ENCODE measurements at places on chromosomes 7 and 10. TPM values are rescaled to one million over a fixed set of nuclear protein-coding genes. Genes with fewer than 3 reads are reported as not detected.

HOXA6 gene
- 0.42 TPM for total RNA-seq

PNLIPRP2 gene
- not detected for total RNA-seq

PLAC9 gene
- 5.3 TPM for total RNA-seq

CALML3 gene
- not detected for total RNA-seq

H2BK1 gene
- not detected for total RNA-seq

BMPER gene
- total RNA-seq = 0.46 TPM

CRHR2 gene
- not detected for total RNA-seq

LRIT1 gene
- not detected for total RNA-seq

PHKG1 gene
- total RNA-seq = 0.59 TPM

SLIT1 gene
- total RNA-seq = 0.04 TPM

CFAP43 gene
- 0.07 TPM for total RNA-seq

FRMPD2 gene
- total RNA-seq = not detected

SCART1 gene
- 0.73 TPM for total RNA-seq

POLR2J2 gene
- total RNA-seq = 1.7 TPM

NANOS1 gene
- total RNA-seq = 0.11 TPM

GJC3 gene
- total RNA-seq = not detected

TFEC gene
- total RNA-seq = 15.4 TPM

MNX1 gene
- not detected for total RNA-seq

ABCA13 gene
- total RNA-seq = not detected

CCAR1 gene
- 40.4 TPM for total RNA-seq

NYAP1 gene
- total RNA-seq = 4.2 TPM

RBP4 gene
- not detected for total RNA-seq

CYP3A5 gene
- total RNA-seq = not detected

OR6V1 gene
- not detected for total RNA-seq

PAX4 gene
- total RNA-seq = not detected

PBLD gene
- 3.0 TPM for total RNA-seq

SKIDA1 gene
- 0.46 TPM for total RNA-seq

ITPRID1 gene
- not detected for total RNA-seq

VWDE gene
- total RNA-seq = 0.07 TPM

HGF gene
- total RNA-seq = 5.1 TPM

CYP3A7 gene
- total RNA-seq = not detected

AKR1D1 gene
- total RNA-seq = not detected

CTNNA3 gene
- total RNA-seq = not detected

TFR2 gene
- 0.85 TPM for total RNA-seq

ERVW-1 gene
- total RNA-seq = not detected

HOXA5 gene
- 13.1 TPM for total RNA-seq

ZNF485 gene
- 2.0 TPM for total RNA-seq

NPC1L1 gene
- not detected for total RNA-seq

PAPOLB gene
- total RNA-seq = 0.04 TPM

NOLC1 gene
- total RNA-seq = 42.9 TPM

ANTXRL gene
- not detected for total RNA-seq

MCM10 gene
- 11.5 TPM for total RNA-seq

UCN3 gene
- not detected for total RNA-seq

CREM gene
- 43.8 TPM for total RNA-seq

HOXA3 gene
- total RNA-seq = 0.66 TPM

RSU1 gene
- 85.6 TPM for total RNA-seq

TAS2R4 gene
- 0.85 TPM for total RNA-seq

TCAF2 gene
- 7.1 TPM for total RNA-seq

GRM8 gene
- 0.21 TPM for total RNA-seq

FAM237B gene
- total RNA-seq = not detected

GSAP gene
- total RNA-seq = 2.6 TPM

EIF5AL1 gene
- total RNA-seq = 0.40 TPM

CDHR1 gene
- not detected for total RNA-seq

EPHA1 gene
- under 0.01 TPM for total RNA-seq

ACBD5 gene
- 25.5 TPM for total RNA-seq

HKDC1 gene
- total RNA-seq = not detected

ARHGEF35 gene
- 0.88 TPM for total RNA-seq

CDH23 gene
- under 0.01 TPM for total RNA-seq
